ENCODE measurements at places on chromosomes 3 and 15. TPM values are rescaled to one million over a fixed set of nuclear protein-coding genes. Genes with fewer than 3 reads are reported as not detected.

GRCh38 chr3:121914081-121914998 is 20.1 kb downstream of the SLC15A2 start:
- no peak for DNase-seq

- DNase-seq = no peak
Observed at GRCh38 chr15:96223939-96224338, 106.6 kb upstream of the NR2F2 start.

GRCh38 chr3:160935413-160936095 is 169.6 kb downstream of the B3GALNT1 start:
- DNase-seq = peak; percentile 61

DNA sequence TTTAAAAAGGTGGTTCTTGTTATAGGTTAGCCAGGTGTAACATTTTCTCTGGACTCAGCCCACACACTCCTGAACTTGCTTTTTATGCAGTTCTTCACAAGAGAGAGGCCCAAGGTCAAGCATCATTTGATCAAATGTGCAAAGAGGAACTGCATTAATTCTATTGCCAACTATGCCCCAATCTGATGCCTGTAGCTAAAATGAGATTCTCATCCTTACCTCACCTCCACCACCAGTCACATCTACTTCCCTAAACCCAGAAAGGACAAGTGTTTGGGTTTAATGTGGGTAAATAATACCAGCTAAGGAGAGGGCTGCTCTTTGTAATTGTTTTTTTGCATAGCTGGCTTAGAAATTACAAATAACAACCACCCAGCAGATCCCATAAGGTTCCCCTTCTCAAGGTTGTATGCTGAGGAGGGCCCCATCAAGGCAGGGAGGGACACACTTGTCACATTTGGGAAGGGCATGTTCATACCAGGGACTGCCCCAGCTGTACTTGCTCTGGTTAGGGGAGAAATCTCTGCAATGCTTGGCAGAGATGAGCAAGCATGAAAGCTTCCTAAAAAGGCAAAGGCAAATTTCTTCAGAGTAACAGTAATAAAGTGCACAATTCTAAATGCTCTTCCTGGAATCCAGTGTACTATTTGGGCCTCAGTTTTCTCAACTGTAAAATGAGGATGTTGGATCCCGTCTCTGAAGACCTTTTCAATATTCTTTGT is 76.2 kb downstream of the TGFBR2 start:
- no peak for DNase-seq

- DNase-seq = peak; percentile 62
Observed at GRCh38 chr3:10459954-10460754, 45.2 kb downstream of the ATP2B2 start.

GRCh38 chr3:69012800-69013252 is 658 bp downstream of the EOGT start:
- peak; percentile 64 for DNase-seq

DNA sequence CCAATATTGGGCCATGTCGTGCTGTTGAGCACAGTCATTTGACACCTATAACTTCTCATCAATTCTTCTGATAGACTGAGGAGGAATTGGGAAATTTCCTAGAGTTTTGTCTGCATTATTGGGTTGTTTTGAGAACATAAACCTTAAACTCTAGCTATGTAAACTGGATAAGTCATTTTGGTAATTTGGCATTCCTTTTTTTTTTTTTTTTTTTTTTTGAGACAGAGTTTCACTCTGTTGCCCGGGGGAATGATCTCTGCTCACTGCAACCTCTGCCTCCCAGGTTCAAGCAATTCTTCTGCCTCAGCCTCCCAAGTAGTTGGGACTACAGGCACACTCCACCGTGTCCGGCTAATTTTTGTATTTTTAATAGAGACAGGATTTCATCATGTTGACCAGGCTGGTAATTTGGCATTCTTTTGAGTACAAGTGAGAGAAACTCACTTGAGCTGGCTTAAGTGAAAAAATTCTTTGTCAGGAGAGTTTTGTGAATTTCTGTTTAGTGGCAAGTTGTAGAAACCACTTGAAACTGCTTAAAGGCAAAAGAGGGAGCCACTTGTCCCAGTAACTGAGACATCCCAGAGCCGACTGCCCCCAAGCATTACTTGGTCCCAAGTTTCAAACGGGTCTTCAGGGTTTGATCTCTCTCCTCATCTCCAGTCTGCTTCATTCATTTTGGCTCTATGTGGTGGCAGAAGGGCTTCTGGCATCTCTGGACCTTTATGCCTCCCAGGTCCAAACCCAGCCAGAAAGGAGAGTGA is 34.9 kb downstream of the FLNB start:
- no peak for DNase-seq

DNA sequence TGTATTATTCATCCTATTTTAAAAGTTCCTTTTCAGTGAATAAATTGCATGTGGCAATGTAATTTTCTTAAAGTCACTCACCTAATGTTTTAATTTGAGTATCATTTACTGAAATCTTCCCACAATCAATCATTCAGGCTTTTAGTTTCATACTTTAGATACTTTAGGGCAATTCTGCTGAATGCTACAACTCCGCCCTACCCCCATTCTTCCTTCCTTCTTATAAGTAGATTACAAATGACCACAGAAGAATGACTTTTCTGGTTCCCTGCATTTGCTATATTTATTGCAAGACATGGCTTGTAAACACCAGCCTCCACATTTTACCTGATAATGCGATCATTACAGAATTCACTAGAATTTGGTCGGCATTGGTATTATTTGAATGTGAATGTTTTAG is 1061.9 kb downstream of the FHIT start:
- no peak for DNase-seq

GRCh38 chr15:23441204-23441603 is 5.8 kb downstream of the GOLGA6L2 start:
- no peak for DNase-seq

DNA sequence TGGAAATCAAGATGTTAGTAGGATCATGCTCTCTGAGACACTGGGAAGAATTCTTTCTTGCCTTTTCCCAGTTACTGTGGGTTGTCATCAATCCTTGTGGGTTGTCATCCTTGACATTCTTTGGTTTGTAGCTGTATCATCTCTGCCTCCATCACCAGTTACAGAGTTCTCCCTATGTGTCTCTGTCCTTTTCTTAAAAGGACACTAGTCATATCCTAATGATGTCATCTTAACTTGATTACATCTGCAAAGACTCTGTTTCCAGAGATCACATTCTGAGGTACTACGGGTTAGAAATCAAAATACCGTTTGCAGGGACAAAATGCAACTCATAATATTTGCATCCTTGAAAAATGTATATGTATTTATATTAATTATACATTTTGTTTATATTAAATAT is 500.4 kb downstream of the ZBBX start:
- no peak for DNase-seq

- no peak for DNase-seq
Observed at GRCh38 chr15:90234096-90234988, at the start of gene GDPGP1. Gene GDPGP1 (plus strand): TSS chr15:90234209. CDS start chr15:90240909, 6,700 bp downstream.

- DNase-seq = no peak
Observed at GRCh38 chr3:29329986-29330890, 49.4 kb downstream of the RBMS3 start.

- no peak for DNase-seq
Observed at GRCh38 chr3:36075491-36075890, 304.8 kb upstream of the STAC start.

DNA sequence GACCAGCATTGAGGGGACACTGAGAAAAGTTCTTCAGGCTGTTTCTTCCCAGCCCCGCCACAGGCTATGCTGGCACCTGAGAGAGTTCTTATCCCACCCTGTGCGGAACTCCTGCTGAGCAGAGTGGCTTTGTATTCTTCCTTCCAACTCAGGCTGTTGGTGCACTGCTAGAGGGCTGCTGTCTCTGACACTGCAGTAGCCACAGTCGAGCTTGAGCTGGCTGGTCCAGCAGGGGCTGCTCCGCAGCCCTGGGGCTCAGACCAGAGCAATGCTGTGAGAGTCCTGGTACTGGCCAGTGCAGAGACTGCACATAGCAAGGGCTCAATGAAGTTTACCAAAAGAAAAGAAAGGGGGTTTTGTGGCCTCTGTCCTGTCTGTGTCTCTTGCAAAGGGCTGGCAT is 3.6 kb downstream of the GNAI2 start:
- no peak for DNase-seq

DNA sequence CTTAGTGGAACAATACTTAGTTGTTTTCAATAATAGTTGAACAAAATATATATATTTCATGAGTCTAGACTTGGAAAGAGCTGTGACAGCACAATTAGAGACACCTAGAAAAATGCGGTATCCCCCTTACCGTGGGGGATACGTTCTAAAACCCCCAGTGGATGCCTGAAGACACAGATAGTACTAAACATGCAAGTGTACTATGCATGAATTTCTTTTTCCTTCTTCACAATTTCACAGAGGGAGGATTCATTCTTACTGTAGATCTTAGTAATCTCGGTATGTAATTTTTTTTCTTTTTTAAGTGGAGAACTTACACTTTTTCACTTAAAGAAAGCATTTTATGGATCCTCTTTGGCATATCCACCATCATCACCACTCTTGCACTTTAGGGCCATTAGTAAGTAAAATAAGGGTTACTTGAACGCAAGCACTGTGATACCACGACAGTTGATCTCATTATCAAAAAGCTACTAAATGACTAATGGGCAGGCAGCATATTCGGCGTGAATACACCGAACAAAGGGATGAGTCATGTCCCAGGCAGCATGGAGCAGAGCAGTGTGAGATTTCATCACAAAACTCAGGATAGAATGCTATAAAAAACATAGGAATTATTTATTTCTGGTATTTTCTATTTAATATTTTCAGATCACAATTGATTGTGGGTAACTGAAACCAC is 72.3 kb upstream of the ZNF280D start:
- no peak for DNase-seq

- DNase-seq = no peak
Observed at GRCh38 chr3:16378920-16379319, 113.9 kb downstream of the OXNAD1 start.

- DNase-seq = no peak
Observed at GRCh38 chr3:45479621-45480035, 91.3 kb downstream of the LARS2 start.

- DNase-seq = no peak
Observed at GRCh38 chr15:93359425-93360131, 270.6 kb upstream of the RGMA start.

- DNase-seq = no peak
Observed at GRCh38 chr3:89504432-89504831, 397.0 kb downstream of the EPHA3 start.

DNA sequence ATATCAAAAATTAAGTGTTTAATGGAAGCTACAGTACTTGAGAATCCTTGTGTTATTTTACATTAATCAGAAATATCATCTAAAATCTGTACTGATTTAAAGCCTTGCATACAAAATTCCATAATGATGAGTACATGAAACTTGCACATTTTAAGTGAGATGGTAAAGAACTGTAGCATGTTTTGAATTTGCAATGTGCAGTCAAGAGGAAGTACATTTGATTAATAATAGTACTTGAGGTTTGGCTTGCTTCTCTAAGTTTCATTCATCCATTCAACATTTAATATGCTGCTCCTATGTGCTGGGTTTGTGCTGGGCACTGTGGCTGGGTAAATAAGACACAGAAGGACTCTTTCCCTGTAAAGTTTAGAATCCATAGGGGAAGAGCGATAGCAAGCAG is 332.3 kb downstream of the CNTN3 start:
- no peak for DNase-seq

DNA sequence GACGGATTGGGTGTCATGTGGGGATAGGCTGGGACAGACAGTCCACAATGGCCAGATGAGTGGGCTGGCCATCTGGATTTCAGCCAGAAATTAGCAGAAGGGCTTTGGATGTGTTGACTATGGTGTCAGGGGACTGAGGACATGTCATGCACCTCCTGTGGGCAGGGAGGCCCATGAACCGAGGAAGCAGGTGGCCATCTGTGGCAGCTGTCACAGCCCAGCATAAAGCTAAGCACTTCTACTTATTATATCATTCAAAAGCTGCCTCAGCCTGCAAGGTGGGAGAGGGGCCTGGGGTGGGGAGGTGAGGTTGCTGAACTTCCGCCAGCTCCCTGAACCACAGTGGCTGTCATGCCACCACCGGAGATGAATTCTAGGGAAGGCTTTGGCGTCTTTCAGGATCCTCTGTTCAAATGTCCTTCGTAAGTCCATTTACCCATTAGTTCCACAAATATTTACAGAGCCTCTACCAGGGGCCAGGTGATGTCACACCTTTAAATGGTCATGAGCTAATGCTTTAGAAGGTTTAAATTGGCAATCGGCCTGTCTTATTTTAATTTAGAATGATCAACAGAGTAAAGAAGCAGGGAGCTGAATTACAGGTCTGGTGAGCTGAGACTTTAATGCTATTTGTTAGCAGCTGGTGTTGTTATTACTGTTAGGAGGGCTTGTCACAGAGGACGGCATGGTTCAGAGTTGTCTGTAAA is 23.6 kb upstream of the CAV3 start:
- DNase-seq = no peak

DNA sequence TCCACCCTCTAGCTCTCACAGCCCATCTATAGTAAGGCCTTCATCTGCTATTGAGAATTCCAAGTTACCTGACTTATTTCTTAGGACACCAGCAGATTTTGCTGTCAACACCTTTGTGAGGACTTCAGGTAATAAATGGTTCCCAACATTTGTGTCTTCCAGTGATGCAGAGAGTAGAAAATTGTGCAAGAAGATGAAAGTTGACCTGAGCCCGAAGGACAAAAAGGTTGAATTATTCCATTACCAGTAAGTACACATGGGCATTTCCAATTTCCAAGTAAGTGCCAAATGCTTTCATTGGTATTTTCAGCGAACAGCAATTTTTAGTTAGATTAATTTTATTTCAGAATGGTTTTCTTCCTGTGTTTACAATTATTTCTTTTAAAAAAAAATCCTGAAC is 35.4 kb downstream of the PDIA5 start:
- DNase-seq = no peak

GRCh38 chr15:66846811-66847210 is 144.8 kb downstream of the SMAD6 start:
- DNase-seq = no peak

- no peak for DNase-seq
Observed at GRCh38 chr3:188939814-188940572, 231.8 kb upstream of the TPRG1 start.

DNA sequence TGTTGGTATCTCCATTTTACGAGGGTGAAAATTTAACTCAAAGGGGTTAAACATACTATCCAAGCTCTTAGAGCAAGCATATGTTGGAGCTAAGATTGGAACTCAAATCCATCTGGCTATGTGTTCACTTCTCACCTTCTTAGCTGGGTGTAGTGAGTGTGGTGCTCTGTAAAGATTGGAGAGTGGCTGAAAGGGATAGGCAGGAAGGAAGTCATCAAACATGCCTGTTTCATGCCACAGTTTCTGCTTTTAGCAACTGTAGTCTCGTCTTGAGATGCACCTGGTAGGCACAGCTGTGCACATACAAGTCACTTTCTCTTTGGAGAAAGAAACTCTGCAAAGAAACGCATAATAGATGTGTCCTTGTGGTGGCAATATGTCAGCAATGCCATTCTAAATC is 189.1 kb upstream of the MDFIC2 start:
- no peak for DNase-seq

CELSR3 gene
- 0.45 TPM for total RNA-seq

ADAMTS7 gene
- 0.86 TPM for total RNA-seq

ASB14 gene
- not detected for total RNA-seq

LRRN1 gene
- 0.28 TPM for total RNA-seq

ENTPD3 gene
- not detected for total RNA-seq

CTXN2 gene
- total RNA-seq = not detected

LRRIQ4 gene
- not detected for total RNA-seq

Measured in left lobe of liver (tissue), 2 donors.